Gastrocnemius medialis (tissue), 4 donors: ENCODE measurements at places on chromosomes 7 and 10. TPM values are rescaled to one million over a fixed set of nuclear protein-coding genes. Genes with fewer than 3 reads are reported as not detected.

Gene PTPRZ1
- 0.16 TPM for total RNA-seq

Gene PLAC9
- 7.4 TPM for total RNA-seq

Gene ANKRD30A
- total RNA-seq, result not detected

GRCh38 chr10:21427804-21428481 is 97.5 kb downstream of the SKIDA1 start:
- H3K4me3 ChIP-seq, result no peak overlapping the region
- no peak for DNase-seq
- H3K4me1 ChIP-seq, result no peaks in the 10 kb centered on the region
- H3K36me3 ChIP-seq, result no peaks in the 10 kb centered on the region
- no peak overlapping the region for H3K27ac ChIP-seq

GRCh38 chr10:67612577-67613537 is 83.1 kb downstream of the CTNNA3 start:
- H3K27ac ChIP-seq, result no peak overlapping the region
- H3K4me1 ChIP-seq, result peaks cover 6% of the 10 kb centered on the region
- no peaks in the 10 kb centered on the region for H3K36me3 ChIP-seq
- no peaks in the 10 kb centered on the region for H3K27me3 ChIP-seq
- DNase-seq, result no peak

- no peaks in the 10 kb centered on the region for H3K4me1 ChIP-seq
- DNase-seq, result no peak
- H3K4me3 ChIP-seq, result no peak overlapping the region
- no peaks in the 10 kb centered on the region for H3K36me3 ChIP-seq
Measured at GRCh38 chr10:61336831-61337230, 116.3 kb downstream of the TMEM26 start.

- no peaks in the 10 kb centered on the region for H3K36me3 ChIP-seq
- peak overlapping the region; percentile 49 for H3K4me3 ChIP-seq
- DNase-seq, result no peak
- H3K27me3 ChIP-seq, result no peaks in the 10 kb centered on the region
- H3K27ac ChIP-seq, result peak overlapping the region; percentile 64
- peaks cover 52% of the 10 kb centered on the region for H3K4me1 ChIP-seq
Measured at GRCh38 chr10:484925-485661, 204.4 kb downstream of the DIP2C start.
